ENCODE measurements at places on chromosomes 5 and 9. TPM values are rescaled to one million over a fixed set of nuclear protein-coding genes. Genes with fewer than 3 reads are reported as not detected.
A peak's percentile ranks its signal among the peaks of the same experiment; 100 is the strongest.

The MARCHF11 gene
- 5.5 TPM for total RNA-seq

The SCAI gene
- total RNA-seq: 16.9 TPM

DNA sequence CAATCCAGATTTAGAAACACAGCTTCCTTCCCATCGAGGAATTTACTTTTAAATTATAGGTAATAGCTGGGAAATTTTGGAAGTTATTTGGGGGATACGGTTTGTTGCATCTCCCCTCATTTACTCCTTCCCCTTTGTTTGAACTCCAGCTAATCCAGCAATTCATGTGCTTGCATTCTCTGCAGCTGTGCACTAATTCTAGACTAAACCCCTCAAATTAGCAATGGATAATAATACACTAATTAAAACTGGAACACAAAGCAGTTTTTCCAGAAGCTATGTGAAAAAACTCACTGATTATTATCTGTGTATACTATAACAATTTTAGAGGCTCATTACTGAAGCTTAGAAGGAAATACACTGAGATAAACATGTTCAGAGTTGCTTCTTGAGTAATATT lies 751.2 kb upstream of the ZNF608 start:
- DNase-seq: no peak
- no peak overlapping the region for H3K4me3 ChIP-seq
- no peaks in the 10 kb centered on the region for H3K27me3 ChIP-seq

DNA sequence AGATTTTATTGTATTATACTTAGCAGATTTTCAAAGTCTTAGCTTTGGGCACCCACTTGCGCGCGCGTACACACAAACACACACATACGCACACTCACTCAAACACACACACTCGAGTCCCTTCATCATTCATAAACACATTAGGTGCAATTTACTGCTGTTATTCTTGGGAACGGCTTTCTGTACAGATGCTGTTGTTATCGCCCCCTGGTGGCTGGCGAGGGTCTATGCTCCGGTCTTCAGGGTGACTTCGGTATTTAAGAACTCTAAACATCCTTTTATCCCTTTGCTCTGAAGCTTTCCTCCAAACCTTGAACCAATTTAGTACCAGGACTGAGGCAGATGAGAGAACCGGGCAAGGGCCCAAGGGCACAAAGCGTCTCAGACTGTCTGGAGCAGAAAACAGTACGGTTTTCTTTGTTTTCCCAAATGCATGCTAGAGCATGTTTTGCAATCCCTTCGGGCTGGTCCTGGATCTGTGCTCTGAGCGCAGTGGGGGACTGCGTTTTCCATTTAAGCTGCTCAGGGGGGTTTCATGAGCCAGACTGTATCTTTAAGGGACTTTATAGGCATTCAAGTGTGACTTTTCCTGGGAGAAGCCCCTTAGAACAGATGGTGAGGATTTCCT lies 1.7 kb upstream of the SLIT3 start:
- peaks cover 27% of the 10 kb centered on the region for H3K4me1 ChIP-seq
- H3K4me3 ChIP-seq: no peak overlapping the region
- H3K36me3 ChIP-seq: no peaks in the 10 kb centered on the region
- DNase-seq: peak; percentile 78
- H3K27me3 ChIP-seq: peaks cover 55% of the 10 kb centered on the region

- no peak overlapping the region for H3K27ac ChIP-seq
- no peak for DNase-seq
- no peaks in the 10 kb centered on the region for H3K27me3 ChIP-seq
- H3K36me3 ChIP-seq: peaks cover 13% of the 10 kb centered on the region
Observed at GRCh38 chr5:55383254-55383653, 75.5 kb downstream of the MTREX start.

- peaks cover 9% of the 10 kb centered on the region for H3K4me1 ChIP-seq
- H3K27ac ChIP-seq: no peak within 1 kb of the TSS
- no peak for DNase-seq
- no peaks in the 10 kb centered on the region for H3K36me3 ChIP-seq
- peak within 1 kb of the TSS; percentile 14 for H3K4me3 ChIP-seq
Observed at GRCh38 chr5:141338538-141339306, at the start of gene PCDHGA2. Gene PCDHGA2, plus strand, starts transcription at chr5:141338760.

DNA sequence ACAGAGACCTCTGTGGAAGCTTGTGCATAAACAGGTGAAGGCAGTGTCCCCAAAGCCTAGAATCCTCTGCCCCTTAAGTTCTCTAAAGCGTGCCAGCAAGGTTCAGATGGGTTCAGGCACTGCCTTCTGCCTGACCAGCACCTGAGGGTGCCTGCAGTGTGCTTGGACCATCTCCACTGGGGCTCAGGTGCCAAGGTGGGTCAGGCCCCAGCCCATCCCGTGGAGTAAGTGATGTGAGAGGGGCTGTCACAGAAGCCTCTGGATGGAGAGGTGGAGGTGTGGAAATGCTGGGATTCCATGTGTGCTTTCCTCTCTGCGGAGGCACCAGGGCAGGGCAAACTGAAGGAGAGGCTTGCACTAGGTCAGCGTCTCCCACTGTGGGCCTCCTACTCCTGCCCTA lies 118.5 kb downstream of the DAB2IP start:
- H3K4me3 ChIP-seq: no peak overlapping the region
- H3K27ac ChIP-seq: no peak overlapping the region
- peaks cover 97% of the 10 kb centered on the region for H3K36me3 ChIP-seq
- H3K4me1 ChIP-seq: peaks cover 39% of the 10 kb centered on the region
- no peak for DNase-seq
- no peaks in the 10 kb centered on the region for H3K27me3 ChIP-seq

GRCh38 chr5:137306903-137307302 lies 192.2 kb downstream of the SPOCK1 start:
- no peaks in the 10 kb centered on the region for H3K36me3 ChIP-seq
- H3K4me1 ChIP-seq: peaks cover 4% of the 10 kb centered on the region
- H3K27ac ChIP-seq: no peak overlapping the region
- H3K27me3 ChIP-seq: no peaks in the 10 kb centered on the region

GRCh38 chr9:125646621-125647100 lies 60.3 kb downstream of the MAPKAP1 start:
- no peak overlapping the region for H3K27ac ChIP-seq
- H3K4me3 ChIP-seq: no peak overlapping the region
- no peaks in the 10 kb centered on the region for H3K27me3 ChIP-seq

DNA sequence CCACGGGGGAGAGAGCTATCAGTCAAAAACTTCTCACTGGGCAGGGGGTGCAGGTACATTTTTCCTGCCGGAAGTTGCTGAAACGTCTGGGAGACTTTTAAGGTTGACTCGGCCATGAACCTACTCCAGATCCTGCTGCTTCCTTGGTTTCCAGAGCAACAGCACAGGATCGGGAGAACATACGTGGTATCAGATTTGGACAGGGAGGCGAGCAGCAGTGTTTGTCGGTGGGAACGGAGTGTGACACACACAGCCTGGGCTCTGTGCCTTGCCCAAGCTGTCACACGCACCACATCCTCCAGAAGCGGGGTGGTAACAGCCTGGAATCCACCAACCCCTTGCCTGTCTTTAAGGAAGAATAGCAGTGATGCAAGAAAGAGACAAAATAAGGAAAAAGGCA lies 276.5 kb downstream of the SLIT3 start:
- DNase-seq: no peak
- H3K27me3 ChIP-seq: no peaks in the 10 kb centered on the region
- H3K27ac ChIP-seq: no peak overlapping the region
- H3K36me3 ChIP-seq: no peaks in the 10 kb centered on the region
- no peak overlapping the region for H3K4me3 ChIP-seq
- peaks cover 4% of the 10 kb centered on the region for H3K4me1 ChIP-seq

- H3K36me3 ChIP-seq: no peaks in the 10 kb centered on the region
- no peaks in the 10 kb centered on the region for H3K4me1 ChIP-seq
- no peak overlapping the region for H3K4me3 ChIP-seq
- no peaks in the 10 kb centered on the region for H3K27me3 ChIP-seq
Observed at GRCh38 chr5:131747180-131748105, 49.4 kb downstream of the FNIP1 start.

DNA sequence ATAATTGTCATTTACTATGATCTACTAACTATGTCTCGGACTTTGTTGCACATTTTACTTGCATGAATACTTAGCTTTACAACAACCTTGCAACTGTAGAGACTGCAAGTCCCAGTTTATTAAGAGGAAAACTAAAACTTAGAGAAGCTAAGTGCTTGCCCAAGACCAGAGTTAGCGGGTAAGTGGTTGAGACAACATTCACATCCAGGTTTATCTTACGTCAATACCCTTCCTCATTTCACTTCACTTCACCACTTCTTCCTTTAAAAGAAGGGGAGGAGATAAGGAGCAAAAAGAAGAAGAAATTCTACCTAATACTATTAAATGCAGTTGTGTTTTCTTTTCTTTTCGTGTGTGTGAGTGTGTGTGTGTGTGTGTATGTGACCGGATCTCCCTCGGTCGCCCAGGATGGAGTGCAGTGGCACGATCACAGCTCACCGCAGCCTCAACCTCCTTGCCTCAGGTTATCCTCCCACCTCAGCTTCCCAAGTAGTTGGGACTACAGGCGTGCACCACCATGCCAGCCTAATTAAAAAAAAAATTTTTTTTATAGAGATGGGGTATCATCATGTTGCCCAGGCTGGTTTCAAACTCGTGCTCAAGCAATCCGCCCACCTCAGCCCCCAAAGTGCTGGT lies 37.4 kb downstream of the MEGF9 start:
- H3K27ac ChIP-seq: no peak overlapping the region
- DNase-seq: no peak
- H3K36me3 ChIP-seq: no peaks in the 10 kb centered on the region
- H3K4me1 ChIP-seq: peaks cover 11% of the 10 kb centered on the region

- H3K27me3 ChIP-seq: no peaks in the 10 kb centered on the region
- peak; percentile 47 for DNase-seq
- peaks cover 13% of the 10 kb centered on the region for H3K36me3 ChIP-seq
- no peak overlapping the region for H3K4me3 ChIP-seq
- no peak overlapping the region for H3K27ac ChIP-seq
- peaks cover 32% of the 10 kb centered on the region for H3K4me1 ChIP-seq
Observed at GRCh38 chr9:127717766-127718165, 1.9 kb downstream of the TTC16 start.

GRCh38 chr9:85041466-85042137 lies 372.1 kb downstream of the NTRK2 start:
- peak overlapping the region; percentile 80 for H3K27ac ChIP-seq
- peak; percentile 30 for DNase-seq
- H3K27me3 ChIP-seq: no peaks in the 10 kb centered on the region

DNA sequence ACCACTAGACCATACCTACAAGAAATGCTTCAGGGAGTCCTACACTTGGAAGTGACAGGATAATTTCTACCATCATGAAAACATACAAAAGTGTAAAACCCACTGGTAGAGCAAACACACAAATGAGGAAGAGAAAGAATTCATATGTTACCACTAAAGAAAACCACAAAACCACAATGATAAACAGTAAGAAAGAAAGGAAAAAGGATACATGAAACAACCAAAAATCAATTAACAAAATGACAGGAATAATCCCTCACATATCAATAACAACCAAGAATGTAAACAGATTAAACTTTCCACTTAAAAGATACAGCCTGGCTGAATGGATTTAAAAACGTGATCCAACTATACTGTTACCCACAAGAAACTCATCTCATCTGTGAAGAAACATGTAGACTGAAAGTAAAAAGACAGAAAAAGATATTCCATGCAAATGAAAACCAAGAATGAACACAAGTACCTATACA lies 83.4 kb downstream of the LPAR1 start:
- no peak overlapping the region for H3K27ac ChIP-seq
- peaks cover 3% of the 10 kb centered on the region for H3K36me3 ChIP-seq
- DNase-seq: no peak
- H3K4me1 ChIP-seq: peaks cover 13% of the 10 kb centered on the region
- no peak overlapping the region for H3K4me3 ChIP-seq

DNA sequence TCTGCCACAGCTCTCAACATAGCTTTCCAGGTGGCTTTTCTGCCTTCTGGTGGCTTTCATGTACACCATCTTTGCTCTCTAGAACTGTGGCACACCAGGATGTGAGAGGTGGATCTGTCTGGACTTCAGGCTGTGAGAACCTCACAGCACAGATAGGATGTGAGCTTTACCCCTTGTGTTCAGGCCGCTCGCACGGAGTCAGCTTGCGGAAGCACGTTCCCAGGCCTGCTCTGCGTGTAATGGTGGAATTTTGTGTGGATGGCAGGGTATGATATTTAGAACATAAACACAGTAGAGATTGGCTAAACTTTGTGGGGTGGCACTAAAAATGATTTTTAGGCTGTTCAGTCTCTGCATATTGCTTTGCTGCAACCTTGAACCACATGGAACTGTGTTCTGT lies 250.5 kb downstream of the FANCC start:
- H3K27me3 ChIP-seq: no peaks in the 10 kb centered on the region
- H3K4me3 ChIP-seq: no peak overlapping the region
- no peak overlapping the region for H3K27ac ChIP-seq
- H3K4me1 ChIP-seq: peaks cover 24% of the 10 kb centered on the region
- DNase-seq: no peak

GRCh38 chr5:22669345-22669744 lies 183.8 kb downstream of the CDH12 start:
- no peak overlapping the region for H3K27ac ChIP-seq
- DNase-seq: no peak
- no peaks in the 10 kb centered on the region for H3K4me1 ChIP-seq
- no peaks in the 10 kb centered on the region for H3K36me3 ChIP-seq
- no peaks in the 10 kb centered on the region for H3K27me3 ChIP-seq

DNA sequence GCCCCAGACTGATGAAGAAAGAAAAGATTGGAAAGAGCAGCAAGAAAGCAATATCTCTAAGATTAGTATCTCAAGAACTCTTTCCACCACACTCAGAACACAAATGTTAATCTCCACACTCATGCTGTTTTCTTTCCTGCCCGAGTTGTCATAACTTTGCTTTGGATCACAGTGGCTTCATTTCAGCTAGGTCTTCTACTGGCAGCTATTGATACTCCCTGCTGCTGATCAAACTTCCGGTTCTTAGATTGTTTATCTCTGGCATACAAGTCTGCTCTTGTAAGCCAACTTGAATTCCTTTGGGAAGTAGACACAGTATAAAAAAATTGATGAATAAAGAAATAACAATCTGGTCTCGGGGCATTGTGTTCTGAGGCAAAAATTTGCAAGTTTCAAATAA lies 77.7 kb upstream of the SPEF2 start:
- no peaks in the 10 kb centered on the region for H3K27me3 ChIP-seq
- peak; percentile 3 for DNase-seq
- no peak overlapping the region for H3K4me3 ChIP-seq
- no peaks in the 10 kb centered on the region for H3K36me3 ChIP-seq
- no peaks in the 10 kb centered on the region for H3K4me1 ChIP-seq

- H3K27ac ChIP-seq: no peak overlapping the region
- DNase-seq: no peak
- H3K4me3 ChIP-seq: no peak overlapping the region
- no peaks in the 10 kb centered on the region for H3K36me3 ChIP-seq
- H3K27me3 ChIP-seq: no peaks in the 10 kb centered on the region
- H3K4me1 ChIP-seq: no peaks in the 10 kb centered on the region
Observed at GRCh38 chr9:84466580-84467285, 126.2 kb upstream of the SLC28A3 start.

All from spinal cord (tissue), 10 donors.